Stimulated activated CD8-positive, alpha-beta memory T cell treated with anti-CD3 and anti-CD28 coated beads, Interleukin-15, amount 100 ng/mL, for 48 hours (primary cell): ENCODE measurements at places on chromosomes 1 and 21.

- DNase-seq, result no peak
Measured at GRCh38 chr1:210144736-210145135, 87.9 kb upstream of the SERTAD4 start.

GRCh38 chr1:44239961-44240371, 26.7 kb downstream of the DMAP1 start:
- DNase-seq, result no peak

- DNase-seq, result no peak
Measured at GRCh38 chr1:118250232-118250631, 65.2 kb upstream of the SPAG17 start.

- DNase-seq, result no peak
Measured at GRCh38 chr1:58917436-58917835, 133.6 kb upstream of the JUN start.

- no peak for DNase-seq
Measured at GRCh38 chr1:97870589-97870988, 50.2 kb downstream of the DPYD start.

DNA sequence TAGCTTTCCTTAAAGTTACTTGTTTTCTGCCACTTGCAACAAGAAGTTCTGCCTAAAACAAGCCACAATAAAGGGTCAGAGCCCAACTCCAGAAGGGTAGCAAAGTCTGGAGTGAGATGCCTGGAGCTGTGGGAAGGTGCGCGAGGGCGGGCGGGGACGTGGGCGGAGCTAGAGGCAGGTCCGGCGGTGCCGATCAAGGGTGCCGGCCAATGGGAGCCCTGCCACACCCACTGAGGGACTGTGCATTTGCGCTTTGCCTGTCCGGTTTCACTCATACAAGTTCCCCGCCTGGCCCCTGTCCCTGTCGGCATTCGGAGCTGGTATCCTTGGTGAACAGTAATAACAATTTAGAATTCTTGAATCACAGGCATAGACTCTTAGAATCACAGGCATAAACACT, 732.4 kb downstream of the MATN1 start:
- no peak for DNase-seq

- no peak for DNase-seq
Measured at GRCh38 chr1:25704267-25704691, 87.7 kb downstream of the MAN1C1 start.

- DNase-seq, result peak; percentile 60
Measured at GRCh38 chr1:66335859-66336640, 197.9 kb upstream of the SGIP1 start.
